ENCODE measurements at places on chromosomes 5 and 9. TPM values are rescaled to one million over a fixed set of nuclear protein-coding genes. Genes with fewer than 3 reads are reported as not detected.

The C9 gene
- not detected for total RNA-seq

The MYO10 gene
- not detected for total RNA-seq

The MIGA2 gene
- 20.5 TPM for total RNA-seq

The CAMK2A gene
- 0.31 TPM for total RNA-seq

The SSBP2 gene
- total RNA-seq, result 23.7 TPM

The SAXO1 gene
- not detected for total RNA-seq

The GLRA1 gene
- total RNA-seq, result not detected

The ANKRD20A1 gene
- 0.41 TPM for total RNA-seq

The ANKRD18A gene
- 1.6 TPM for total RNA-seq

The PCDHGA8 gene
- total RNA-seq, result not detected

The GDNF gene
- not detected for total RNA-seq

The HMCN2 gene
- total RNA-seq, result not detected

The IFNA21 gene
- not detected for total RNA-seq

The THBS4 gene
- total RNA-seq, result 1.9 TPM

The PTGES gene
- 4.8 TPM for total RNA-seq

The TRPM3 gene
- not detected for total RNA-seq

The PCA3 gene
- total RNA-seq, result not detected

The IDNK gene
- 3.8 TPM for total RNA-seq

The GPR150 gene
- total RNA-seq, result not detected

The DIAPH1 gene
- total RNA-seq, result 34.0 TPM

The GFPT2 gene
- total RNA-seq, result 1.2 TPM

The FOXD4L3 gene
- total RNA-seq, result not detected

The PNPLA7 gene
- total RNA-seq, result not detected

The PFN3 gene
- total RNA-seq, result not detected
